ENCODE measurements at places on chromosomes 1 and 21.

DNA sequence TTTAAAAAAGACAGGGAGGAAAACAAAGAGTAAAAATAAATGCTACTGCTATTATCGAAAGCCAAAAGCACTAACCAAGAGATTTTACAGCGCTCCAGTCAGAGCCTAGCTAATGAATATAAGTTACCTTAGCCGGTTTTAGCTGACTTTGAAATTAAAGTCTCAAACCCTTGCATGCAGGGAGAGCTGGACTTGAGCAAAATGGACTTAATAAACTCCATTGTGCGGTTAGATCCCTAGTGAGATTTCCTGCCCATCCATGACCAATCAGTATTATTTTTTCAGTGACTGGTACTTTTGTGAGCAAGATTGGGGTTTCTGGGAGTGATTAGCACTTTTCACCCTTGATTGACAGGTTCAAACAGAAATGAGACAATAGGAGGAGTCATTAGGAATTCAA lies 333.4 kb upstream of the ADGRL2 start:
- no peak for DNase-seq

- DNase-seq: no peak
Measured at GRCh38 chr1:47935163-47935562, 62.0 kb downstream of the TRABD2B start.

GRCh38 chr1:210363119-210363518 lies 34.4 kb downstream of the HHAT start:
- DNase-seq: no peak

DNA sequence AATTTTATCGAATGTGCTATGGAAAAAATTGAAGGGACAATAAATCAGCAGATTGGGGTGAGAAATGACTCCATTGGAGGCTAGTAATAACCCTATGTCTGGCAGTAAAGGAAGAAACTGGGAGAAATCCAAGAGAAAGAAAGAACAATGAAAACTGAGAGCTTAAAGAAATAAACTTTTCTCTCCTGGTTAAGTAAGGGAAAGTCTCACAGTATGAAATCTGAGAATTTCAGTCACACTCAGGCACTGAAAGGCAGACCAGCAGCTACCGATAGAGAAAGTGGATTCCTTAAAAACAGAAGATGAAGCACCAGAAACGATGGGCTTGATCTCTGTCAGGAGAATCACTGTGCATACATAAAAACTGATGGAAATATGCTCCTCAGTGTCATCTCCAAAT lies 404.2 kb downstream of the PLPP3 start:
- no peak for DNase-seq

All from NCI-H2171 treated with DMSO at 0.1 percent for 48 hours (cell line).